ENCODE measurements at places on chromosomes 2 and 18.
A peak's percentile ranks its signal among the peaks of the same experiment; 100 is the strongest.

GRCh38 chr2:8018956-8019355 lies 662.9 kb upstream of the ID2 start:
- DNase-seq = no peak

DNA sequence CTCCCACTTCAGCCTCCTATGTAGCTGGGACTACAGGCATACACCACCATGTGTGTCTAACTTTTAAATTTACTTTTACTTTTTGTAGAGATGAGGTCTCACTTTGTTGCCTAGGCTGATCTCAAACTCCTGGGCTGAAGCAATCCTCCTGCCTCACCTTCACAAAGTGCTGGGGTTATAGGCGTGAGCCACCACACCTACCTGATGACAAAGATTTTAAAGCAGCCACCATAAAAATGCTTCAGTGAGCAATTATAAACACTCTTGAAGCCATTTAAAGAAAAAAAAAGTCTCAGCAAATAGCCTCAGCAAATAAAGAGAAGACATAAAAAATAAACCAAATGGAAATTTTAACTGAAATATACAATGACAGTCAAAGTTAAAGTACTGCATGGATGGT lies 35.6 kb downstream of the MRPS5 start:
- no peak for DNase-seq

DNA sequence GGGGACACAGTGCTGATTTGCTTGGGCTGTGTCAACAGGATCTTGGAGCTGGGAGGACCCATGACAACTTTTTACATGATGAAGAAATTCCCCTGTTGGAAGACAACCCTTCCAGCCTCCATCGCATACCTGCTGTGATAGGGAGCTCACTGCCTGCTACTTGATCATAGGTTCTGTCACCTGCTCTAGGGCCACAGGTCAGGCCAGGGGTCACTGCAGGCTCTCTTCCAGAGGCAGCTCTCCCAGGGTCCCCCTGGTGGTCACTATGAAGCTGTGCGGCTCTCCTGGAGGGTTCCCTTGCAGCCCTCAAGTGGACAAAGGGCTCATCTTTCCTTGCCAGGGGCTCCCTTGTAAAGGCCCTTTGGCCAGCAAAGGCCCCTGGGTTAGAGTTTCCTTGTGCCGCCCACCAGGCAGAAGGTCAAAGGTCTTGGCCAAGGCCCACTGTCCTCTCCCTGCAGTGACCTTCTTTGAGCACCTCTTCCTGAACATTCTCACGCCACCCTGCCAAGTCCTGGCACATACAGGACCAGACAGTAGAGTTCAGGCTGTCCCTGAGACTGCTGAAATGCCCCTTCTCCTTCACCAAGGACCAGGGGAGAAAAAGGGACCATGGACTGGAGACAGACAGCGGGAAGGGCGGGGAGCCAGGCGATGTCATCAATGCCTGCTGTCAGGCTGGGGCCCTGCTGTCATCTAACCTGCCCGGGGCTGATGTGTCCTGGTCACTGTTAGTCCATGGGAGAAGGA lies 345.1 kb downstream of the DYSF start:
- no peak for DNase-seq

- DNase-seq = no peak
Observed at GRCh38 chr18:6797171-6797570, 67.7 kb downstream of the ARHGAP28 start.

- peak; percentile 39 for DNase-seq
Observed at GRCh38 chr2:48107326-48107925, 201.1 kb upstream of the FBXO11 start.

GRCh38 chr18:76357174-76357573 lies 137.9 kb downstream of the ZNF516 start:
- no peak for DNase-seq
